ENCODE measurements at places on chromosomes 13 and 19. TPM values are rescaled to one million over a fixed set of nuclear protein-coding genes. Genes with fewer than 3 reads are reported as not detected.

Gene MTIF3
- 48.5 TPM for total RNA-seq

Gene DACT3
- 0.31 TPM for total RNA-seq

GRCh38 chr13:32639502-32640105 lies 53.4 kb downstream of the PDS5B start:
- DNase-seq = no peak

Gene CGB1
- total RNA-seq = not detected

Gene RBM26
- 49.5 TPM for total RNA-seq

All from omental fat pad (tissue), 4 donors.